ENCODE measurements at places on chromosomes 7 and 10.

- no peak for DNase-seq
- H3K36me3 ChIP-seq = peaks cover 17% of the 10 kb centered on the region
- no peak overlapping the region for H3K4me3 ChIP-seq
- H3K27ac ChIP-seq = no peak overlapping the region
Observed at GRCh38 chr7:2165610-2166594, 66.8 kb downstream of the MAD1L1 start.

- no peak for DNase-seq
- no peak overlapping the region for H3K4me3 ChIP-seq
- H3K4me1 ChIP-seq = no peaks in the 10 kb centered on the region
- H3K27me3 ChIP-seq = no peaks in the 10 kb centered on the region
- no peak overlapping the region for H3K27ac ChIP-seq
- no peaks in the 10 kb centered on the region for H3K36me3 ChIP-seq
Observed at GRCh38 chr7:79332091-79332490, 121.4 kb downstream of the MAGI2 start.

DNA sequence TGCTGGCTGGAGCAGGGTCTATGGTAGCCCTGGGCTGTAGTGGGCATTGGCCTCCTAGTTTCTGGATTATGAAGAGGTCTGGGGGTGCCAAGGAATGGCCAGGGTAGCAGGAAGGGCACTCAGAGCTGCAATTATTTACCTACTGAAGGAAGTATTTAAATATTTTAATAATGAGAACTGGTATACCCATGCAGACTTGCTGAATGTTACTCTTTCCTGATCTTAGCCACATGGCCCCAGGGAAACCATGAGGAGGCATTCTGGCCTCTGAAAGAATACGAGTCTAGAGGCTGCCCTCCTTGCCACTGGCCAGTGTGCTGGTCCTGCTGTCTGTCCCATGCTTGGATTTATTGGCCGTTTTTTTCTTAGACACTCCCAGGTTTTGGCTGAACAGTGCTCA, 599.7 kb downstream of the LRMDA start:
- H3K4me3 ChIP-seq = no peak overlapping the region
- no peaks in the 10 kb centered on the region for H3K36me3 ChIP-seq
- DNase-seq = no peak
- H3K27me3 ChIP-seq = no peaks in the 10 kb centered on the region

DNA sequence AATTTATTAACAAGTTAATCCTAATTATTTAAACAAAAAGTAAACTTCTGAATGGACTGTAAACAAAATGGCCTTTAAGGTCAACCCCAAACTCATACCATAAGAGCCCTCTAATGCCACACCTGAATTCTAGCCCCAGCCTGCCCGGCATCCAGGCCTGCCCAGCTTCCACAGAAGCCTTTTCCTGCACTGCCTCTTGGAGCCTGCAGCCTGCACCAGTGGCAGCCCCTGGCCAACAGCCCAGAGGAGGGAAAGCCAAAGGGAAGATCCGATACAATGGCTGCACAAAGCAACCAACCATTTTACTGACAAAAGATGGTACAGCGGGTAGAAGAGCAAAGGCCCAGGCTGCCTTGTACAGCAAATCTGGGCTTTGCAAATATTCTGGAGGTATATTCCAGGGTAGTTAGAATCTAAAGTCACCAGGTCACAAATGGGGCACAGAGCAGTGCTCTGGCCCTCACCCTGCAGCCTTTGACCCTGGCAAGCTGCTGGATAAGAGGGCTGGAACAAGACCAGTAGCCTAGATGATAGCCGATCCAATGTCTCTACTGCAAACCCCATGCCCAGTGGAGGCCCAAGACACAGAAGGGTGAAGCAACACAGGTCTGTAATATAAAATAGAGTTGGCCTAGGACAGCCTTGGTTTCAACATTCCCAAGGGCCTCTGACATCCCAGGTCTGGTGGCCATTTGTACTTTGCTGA, 12.5 kb upstream of the CH25H start:
- no peak overlapping the region for H3K4me3 ChIP-seq
- peaks cover 2% of the 10 kb centered on the region for H3K36me3 ChIP-seq
- no peak overlapping the region for H3K27ac ChIP-seq
- DNase-seq = no peak
- H3K4me1 ChIP-seq = no peaks in the 10 kb centered on the region

DNA sequence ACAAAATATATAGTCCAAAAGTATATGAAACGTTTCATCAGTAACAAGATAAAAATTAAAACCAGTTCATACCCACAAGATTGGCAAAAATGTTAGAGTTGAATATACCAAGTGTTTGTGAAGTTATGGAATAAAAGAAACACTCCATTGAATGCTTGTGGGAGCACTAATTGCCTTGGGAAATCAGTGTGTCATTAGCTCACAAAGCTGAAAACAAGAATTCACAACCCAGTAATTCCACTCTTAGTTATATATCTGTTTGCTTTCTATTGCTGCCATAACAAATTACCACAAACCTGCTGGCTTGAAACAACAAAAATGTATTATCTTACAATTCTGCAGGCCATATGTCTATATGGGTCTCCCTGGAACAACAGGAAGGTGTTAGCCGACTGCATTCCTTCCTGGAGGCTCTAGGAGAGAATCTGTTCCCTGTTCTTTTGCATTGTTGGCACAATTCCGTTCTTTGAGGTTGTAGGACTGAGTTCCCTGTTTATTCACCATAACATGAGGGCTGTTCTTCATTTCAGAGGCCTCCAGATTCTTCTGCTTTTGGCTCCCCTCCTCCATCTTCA, 45.7 kb downstream of the SEM1 start:
- peak; percentile 88 for DNase-seq
- H3K27me3 ChIP-seq = no peaks in the 10 kb centered on the region
- no peak overlapping the region for H3K27ac ChIP-seq
- H3K4me1 ChIP-seq = no peaks in the 10 kb centered on the region

DNA sequence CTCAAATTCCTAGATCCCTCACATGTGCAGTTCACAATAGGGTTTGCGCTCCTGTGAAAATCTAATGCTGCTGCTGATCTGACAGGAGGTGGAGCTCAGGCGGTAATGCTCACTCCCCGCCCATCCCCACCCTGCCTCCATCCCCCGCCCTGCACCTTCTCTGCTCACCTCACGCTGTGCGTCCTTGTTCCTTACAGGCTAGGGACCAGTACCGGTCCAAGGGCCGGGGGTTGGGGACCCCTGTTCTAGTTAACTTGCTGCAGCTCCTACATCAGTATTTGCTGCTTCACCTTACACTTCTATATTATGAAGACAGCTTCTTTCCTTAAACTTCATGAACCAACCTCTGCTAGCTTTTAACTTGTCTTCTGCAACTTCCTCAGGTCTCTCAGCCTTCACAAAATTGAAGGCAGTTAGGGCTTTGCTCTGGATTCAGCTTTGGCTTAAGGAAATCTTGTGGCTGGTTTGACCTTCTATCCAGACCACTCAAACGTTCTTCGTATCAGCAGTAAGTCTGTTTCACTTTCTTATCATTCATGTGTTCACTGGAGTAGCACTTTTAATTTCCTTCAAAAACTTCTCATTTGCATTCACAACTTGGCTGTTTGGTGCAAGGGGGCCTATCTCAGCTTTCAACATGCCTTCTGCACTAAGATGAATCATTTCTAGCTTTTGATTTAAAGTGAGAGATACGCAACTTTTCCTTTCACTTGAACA, 1.7 kb upstream of the TNKS2 start:
- H3K27ac ChIP-seq = peak overlapping the region; percentile 53
- no peak overlapping the region for H3K4me3 ChIP-seq
- peaks cover 2% of the 10 kb centered on the region for H3K36me3 ChIP-seq
- no peak for DNase-seq
- H3K27me3 ChIP-seq = no peaks in the 10 kb centered on the region

- H3K4me1 ChIP-seq = peaks cover 3% of the 10 kb centered on the region
- DNase-seq = no peak
- no peak overlapping the region for H3K4me3 ChIP-seq
- no peaks in the 10 kb centered on the region for H3K27me3 ChIP-seq
- H3K36me3 ChIP-seq = no peaks in the 10 kb centered on the region
- H3K27ac ChIP-seq = no peak overlapping the region
Observed at GRCh38 chr7:50806143-50806542, 23.4 kb upstream of the GRB10 start.

DNA sequence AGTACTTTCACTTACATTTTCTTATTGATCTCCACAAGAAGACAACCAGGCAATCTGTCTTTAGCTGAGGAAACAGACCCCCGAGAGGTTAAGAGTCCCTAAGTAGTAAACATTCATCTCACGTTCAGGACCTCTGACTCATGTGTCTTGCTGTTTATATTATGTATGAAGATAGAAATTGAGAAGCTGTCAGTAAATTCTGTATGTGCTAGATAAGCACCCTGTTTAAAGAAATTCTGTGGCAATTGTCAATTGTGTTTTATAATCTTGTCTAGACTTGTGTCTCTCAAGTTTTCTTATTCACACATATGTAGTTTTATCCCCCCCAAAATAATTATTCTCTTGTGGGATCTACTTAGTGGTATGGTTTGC, 14.5 kb downstream of the ADK start:
- DNase-seq = no peak
- H3K4me3 ChIP-seq = no peak overlapping the region
- H3K36me3 ChIP-seq = no peaks in the 10 kb centered on the region
- no peaks in the 10 kb centered on the region for H3K27me3 ChIP-seq

- no peak overlapping the region for H3K27ac ChIP-seq
- H3K36me3 ChIP-seq = no peaks in the 10 kb centered on the region
- no peaks in the 10 kb centered on the region for H3K27me3 ChIP-seq
- DNase-seq = peak; percentile 38
Observed at GRCh38 chr10:109207361-109207760, 716.0 kb downstream of the XPNPEP1 start.

- H3K4me3 ChIP-seq = no peak overlapping the region
- peaks cover 1% of the 10 kb centered on the region for H3K36me3 ChIP-seq
- H3K27me3 ChIP-seq = no peaks in the 10 kb centered on the region
- no peak for DNase-seq
- H3K27ac ChIP-seq = no peak overlapping the region
Observed at GRCh38 chr10:52999258-52999657, 226.7 kb upstream of the MBL2 start.

- H3K4me3 ChIP-seq = no peak overlapping the region
- H3K36me3 ChIP-seq = no peaks in the 10 kb centered on the region
- H3K27me3 ChIP-seq = no peaks in the 10 kb centered on the region
- no peaks in the 10 kb centered on the region for H3K4me1 ChIP-seq
- no peak for DNase-seq
- H3K27ac ChIP-seq = no peak overlapping the region
Observed at GRCh38 chr10:121735263-121735662, 137.0 kb upstream of the FGFR2 start.

DNA sequence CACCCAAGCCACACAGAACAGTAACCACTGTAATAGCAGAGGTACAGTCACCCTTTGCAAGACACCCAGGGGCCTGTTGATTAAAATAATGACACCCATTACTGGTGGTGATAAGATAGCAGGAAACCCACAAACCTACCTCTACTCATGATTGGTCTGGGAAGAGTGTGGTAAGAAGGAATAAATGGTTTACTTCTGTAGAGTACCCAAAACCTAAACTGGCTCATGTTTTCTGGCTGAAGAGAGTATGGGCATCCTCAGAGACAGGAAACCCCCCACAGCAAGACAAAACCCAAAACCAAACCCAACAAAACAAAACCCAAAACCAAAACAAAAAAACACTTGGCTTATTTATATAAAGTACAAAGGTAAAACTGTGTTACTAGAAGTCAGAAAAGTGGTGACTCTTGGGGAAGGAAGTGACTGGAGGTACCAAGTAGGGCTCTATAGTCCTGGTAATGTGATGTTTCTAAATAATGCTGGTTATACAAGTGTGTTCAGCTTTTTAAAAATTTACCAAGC, 15.5 kb upstream of the DNAJB12 start:
- H3K4me3 ChIP-seq = no peak overlapping the region
- peaks cover 5% of the 10 kb centered on the region for H3K36me3 ChIP-seq
- no peaks in the 10 kb centered on the region for H3K27me3 ChIP-seq
- H3K27ac ChIP-seq = no peak overlapping the region
- DNase-seq = no peak

GRCh38 chr7:100406767-100407166, 21.7 kb downstream of the ZCWPW1 start:
- peaks cover 2% of the 10 kb centered on the region for H3K27me3 ChIP-seq
- no peak for DNase-seq
- H3K27ac ChIP-seq = no peak overlapping the region
- no peaks in the 10 kb centered on the region for H3K4me1 ChIP-seq
- H3K36me3 ChIP-seq = no peaks in the 10 kb centered on the region
- H3K4me3 ChIP-seq = no peak overlapping the region
